ENCODE measurements at places on chromosomes 13 and 19.

GRCh38 chr19:45177817-45178261 is at the start of gene TRAPPC6A:
TRAPPC6A (minus strand) TSS chr19:45178237; CDS start chr19:45178218, 19 bp downstream.
- DNase-seq: no peak

DNA sequence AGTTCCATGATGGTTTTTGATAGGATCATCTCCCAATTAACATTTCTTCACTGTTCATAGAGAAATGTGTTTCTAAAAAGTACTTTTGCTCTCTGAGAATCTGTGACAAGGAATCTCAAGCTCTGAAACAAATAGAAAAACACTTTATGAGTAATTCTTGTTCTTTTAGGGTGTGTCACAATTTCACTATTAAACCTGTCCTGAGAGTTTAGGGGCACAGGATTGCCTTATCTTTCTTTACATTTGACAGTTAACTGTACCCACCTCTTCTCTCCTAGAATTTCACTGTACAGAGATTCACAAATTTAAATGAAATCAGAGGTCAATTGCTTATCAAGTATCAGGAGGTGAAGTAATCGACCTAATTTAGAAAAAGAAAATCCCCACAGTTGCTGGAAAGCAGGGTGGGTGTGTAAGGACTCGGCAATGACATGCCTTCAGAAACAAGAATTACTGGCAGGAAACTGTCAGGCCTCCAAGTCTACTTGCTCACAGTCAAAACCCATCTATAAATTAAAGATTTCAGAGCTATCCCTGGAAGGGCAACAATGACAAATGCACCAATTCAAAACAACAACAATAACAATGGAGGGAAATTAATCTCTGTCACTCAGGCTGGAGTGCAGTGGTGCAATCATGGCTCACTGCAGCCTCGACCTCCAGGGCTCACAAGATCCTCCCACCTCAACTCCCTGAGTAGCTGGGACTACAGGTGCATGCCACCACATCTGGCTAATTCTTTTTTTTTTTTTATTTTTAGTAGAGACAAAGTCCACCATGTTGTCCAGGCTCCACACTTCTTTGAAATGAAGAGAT is 250.2 kb downstream of the ABCC4 start:
- no peak for DNase-seq

DNA sequence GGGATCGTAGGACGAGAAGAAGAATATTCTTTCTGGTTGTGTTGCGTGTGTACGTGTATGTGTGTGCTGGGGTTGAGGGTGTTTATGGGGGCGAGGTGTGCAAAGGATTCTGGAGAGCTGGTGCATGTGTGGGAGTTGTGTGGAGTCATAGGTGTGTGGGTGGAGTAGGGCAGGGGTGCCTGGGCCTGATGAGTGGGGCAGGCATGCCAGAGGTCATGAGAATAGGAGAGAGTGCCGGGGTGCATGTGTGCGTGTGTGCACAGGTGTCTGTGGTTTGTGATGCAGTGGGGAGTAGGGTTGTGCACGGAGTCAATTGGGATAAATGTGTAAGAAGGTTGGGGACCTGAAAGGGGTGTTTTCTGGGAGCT is 649 bp downstream of the TMEM91 start:
- peak; percentile 60 for DNase-seq

GRCh38 chr19:5396963-5397362 is 56.4 kb upstream of the PTPRS start:
- DNase-seq: no peak

GRCh38 chr13:25677956-25678355 is 306.2 kb downstream of the ATP8A2 start:
- DNase-seq: no peak

- DNase-seq: no peak
These were observed 116.5 kb upstream of the VSTM2B start for GRCh38 chr19:29409076-29409862.

DNA sequence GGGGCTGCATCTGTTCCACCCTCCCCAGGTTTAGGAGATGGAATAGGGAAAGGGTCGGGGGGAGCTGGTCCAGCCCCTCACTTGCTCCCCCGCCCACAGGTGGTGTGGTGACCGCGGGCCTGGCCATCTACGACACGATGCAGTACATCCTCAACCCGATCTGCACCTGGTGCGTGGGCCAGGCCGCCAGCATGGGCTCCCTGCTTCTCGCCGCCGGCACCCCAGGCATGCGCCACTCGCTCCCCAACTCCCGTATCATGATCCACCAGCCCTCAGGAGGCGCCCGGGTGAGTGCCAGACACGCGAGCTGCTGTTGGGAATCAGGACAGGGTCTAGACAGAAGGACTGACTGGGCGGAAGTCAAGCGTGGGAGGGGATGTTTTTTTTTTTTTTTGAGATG is 3.0 kb downstream of the CLPP start:
- no peak for DNase-seq

GRCh38 chr13:78712831-78713230 is 53.9 kb upstream of the OBI1 start:
- DNase-seq: no peak

GRCh38 chr19:12649941-12650340 is 16.6 kb downstream of the MAN2B1 start:
- no peak for DNase-seq

DNA sequence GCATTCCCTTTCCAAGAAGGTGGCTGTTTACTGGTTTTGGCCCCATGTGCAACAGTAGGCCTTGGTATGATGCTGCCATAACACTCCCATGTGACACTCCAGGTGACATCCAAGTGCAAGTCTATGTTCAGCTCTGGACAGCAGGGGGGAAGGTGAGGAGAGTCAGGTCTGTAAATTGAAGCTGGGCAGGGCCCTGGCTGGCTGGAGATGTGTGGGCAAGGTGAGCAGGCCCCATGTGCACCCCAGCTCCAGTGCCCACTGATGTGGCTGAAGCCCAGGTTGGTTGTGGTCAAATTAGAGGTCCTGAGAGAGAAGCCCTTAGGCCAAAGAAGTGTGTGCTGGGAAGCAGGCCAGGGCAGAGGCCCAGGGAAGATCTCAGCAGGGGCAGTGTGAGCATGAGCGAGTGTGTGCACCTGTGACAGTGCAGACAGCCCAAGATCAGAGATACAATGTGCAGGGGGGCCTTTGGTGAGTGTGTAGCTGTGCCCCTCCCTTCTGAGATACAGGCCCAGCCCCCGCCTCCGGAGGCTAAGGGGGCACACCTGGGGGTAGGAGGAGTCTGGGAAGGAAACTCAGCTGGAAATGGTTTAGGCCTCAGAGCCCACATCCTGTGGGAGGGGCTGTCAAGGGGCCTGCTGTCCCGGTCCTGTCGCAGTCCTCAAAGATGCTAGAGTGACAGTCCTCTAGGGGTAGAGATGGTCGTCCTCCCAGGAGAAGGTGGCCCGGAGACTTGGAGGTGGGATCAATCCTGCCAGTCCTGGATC is 18.6 kb downstream of the DEDD2 start:
- DNase-seq: peak; percentile 83

GRCh38 chr19:5255602-5256231 is 84.9 kb downstream of the PTPRS start:
- no peak for DNase-seq

DNA sequence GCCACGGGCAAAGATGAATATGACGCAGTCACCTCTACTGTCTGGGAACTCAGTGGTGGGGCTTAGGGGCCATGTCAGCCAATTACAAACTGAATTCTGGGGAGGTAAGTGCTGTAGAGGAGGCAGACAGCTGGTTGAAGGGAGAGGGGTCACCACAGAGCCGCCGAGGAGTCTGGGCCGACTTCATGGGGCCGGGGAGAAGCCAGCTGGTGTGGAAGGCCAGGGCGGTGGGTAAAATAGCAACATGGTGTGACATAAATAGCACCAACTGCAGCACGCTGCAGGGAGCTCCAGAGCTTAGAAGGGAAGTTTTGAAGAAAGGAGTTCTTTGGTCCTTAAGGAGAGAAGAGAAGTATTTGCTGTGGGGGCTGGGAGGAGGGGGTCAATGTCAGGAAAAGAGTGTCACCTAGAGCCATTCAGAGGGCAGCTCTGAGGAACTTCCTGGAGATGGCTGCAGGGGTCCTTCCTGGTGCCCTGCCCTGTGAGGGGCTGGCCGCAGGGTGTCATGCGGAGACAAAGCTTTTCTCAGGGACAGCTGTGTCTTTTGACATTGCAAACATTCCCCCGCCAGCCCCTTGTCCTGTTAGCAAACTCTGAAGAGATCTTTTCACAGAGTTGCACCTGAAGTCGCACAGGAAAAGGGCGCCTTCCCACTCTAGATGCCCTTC is 6.4 kb downstream of the METTL21C start:
- no peak for DNase-seq

- DNase-seq: no peak
These were observed 126.8 kb upstream of the CACNA1A start for GRCh38 chr19:13633109-13633508.

GRCh38 chr13:109384491-109385241 is 401.7 kb downstream of the IRS2 start:
- no peak for DNase-seq

GRCh38 chr19:32345261-32346207 is at the start of gene ZNF507:
ZNF507 (plus strand) TSS chr19:32345610; CDS start chr19:32352831, 7,221 bp downstream.
- peak; percentile 94 for DNase-seq

All from activated CD8-positive, alpha-beta memory T cell treated with anti-CD3 and anti-CD28 coated beads for 24 hours (primary cell).